Stimulated activated CD4-positive, alpha-beta T cell treated with anti-CD3 and anti-CD28 coated beads, TNF-alpha, amount 100 ng/mL, for 48 hours (primary cell): ENCODE measurements at places on chromosomes 3 and 15.

DNA sequence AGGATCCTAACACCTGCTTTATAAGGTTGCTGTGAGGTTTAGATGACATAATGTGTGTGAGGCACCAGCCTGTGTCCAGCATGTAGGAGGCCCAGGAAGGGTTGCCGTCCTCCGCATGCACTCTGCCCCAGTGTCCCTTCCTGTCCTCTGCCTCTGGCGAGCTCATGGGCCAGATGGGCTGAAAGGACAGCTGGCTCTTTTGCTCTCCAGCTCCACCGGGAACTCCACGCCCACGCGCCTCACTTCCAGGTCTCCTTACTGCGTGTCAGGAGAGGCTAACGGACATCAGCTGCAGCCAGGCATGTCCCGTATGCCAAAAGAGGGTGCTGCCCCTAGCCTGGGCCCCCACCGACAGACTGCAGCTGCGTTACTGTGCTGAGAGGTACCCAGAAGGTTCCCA, 12.2 kb downstream of the MUC20 start:
- DNase-seq = no peak

GRCh38 chr15:88376574-88377174, 90.5 kb downstream of the MRPL46 start:
- DNase-seq = no peak

DNA sequence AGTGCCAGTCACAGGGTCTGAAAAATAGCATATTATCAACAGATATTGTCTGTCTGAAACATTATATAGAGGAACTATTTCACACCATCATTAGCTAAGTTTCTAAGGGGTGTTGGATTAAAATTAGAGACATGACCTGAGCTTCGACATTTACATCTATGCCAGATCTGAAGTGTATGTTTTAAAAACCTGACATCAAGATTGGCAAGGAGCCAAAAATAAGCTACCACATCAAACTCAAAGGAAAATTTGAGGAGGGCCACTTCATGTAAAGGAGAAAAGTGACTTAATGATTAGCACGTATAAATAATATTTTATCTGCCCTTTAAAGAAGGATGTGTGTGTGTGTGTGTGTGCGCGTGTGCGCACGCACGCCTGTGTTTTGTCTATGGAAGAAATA, 752.0 kb upstream of the GRM7 start:
- DNase-seq = no peak

GRCh38 chr15:94412979-94413746, 181.8 kb downstream of the MCTP2 start:
- DNase-seq = no peak

- DNase-seq = no peak
Observed at GRCh38 chr15:97890307-97890706, 70.2 kb upstream of the ARRDC4 start.

DNA sequence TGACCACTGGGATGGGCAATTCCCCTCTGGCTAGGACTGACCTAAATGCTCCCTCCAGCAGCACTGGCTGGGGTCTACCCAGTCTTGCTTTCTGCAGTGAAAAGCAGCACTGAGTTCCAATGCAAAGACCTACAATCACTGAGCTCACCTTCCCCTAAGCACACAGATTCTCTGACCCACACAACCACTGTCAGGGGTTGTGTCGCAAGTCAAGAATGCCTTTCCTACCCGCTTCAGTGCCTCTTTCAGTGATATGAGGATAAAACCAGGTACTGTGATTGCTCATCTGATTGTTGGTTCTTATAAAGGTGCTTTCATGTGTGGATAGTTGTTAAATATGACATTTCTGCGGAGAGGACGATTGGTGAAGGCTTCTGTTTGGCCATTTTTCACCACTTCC, 345.6 kb downstream of the GAP43 start:
- DNase-seq = no peak

DNA sequence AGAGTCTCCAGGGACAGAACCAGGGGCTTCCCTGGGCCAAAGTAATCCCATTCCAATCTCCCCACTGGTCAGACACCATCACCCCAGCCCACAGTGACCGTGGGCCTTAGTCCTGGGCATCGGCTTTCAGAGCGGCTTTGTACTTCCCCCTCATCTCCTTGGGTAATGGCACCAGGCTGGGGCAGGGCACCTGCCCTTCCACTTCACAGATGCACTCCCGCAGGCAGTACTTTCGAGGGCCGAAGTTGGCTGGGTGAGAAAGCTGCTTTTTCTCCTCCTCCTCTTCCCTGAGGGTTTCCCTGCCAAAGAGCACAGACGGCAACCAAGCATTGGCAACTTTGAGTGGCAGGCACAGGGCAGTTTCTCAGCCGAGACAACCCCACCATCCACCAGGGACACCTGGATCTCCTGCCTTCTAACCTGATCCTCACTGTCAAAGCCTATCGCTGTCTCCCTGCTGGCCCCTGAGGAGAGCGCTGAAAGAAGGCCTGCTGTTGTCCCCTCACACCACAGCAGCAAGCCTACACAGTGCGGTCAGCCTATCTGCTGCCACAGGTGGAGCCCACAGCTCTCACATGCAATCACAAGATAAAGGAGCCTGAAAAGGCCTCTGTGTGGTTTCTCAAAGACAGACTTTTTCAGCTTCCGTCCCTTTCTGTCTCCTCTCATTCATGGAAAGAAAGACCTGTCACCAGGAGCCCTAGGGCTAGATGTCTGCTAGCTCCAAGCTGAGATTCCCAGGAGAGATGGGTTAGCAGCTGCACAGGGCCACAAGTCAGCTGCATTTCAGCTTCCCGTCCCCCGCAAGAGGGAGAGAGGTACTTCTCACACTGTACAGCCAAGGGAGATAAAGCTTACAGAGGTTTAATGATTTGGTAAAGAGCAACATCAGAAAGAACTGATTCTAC, 12.5 kb downstream of the MRPS25 start:
- no peak for DNase-seq

GRCh38 chr3:38397320-38397719, 50.7 kb downstream of the XYLB start:
- no peak for DNase-seq

- no peak for DNase-seq
Observed at GRCh38 chr3:115533218-115533617, 90.1 kb upstream of the GAP43 start.

GRCh38 chr15:61383421-61383820, 154.3 kb upstream of the RORA start:
- no peak for DNase-seq

- DNase-seq = no peak
Observed at GRCh38 chr15:79816571-79816970, 80.2 kb downstream of the MTHFS start.

DNA sequence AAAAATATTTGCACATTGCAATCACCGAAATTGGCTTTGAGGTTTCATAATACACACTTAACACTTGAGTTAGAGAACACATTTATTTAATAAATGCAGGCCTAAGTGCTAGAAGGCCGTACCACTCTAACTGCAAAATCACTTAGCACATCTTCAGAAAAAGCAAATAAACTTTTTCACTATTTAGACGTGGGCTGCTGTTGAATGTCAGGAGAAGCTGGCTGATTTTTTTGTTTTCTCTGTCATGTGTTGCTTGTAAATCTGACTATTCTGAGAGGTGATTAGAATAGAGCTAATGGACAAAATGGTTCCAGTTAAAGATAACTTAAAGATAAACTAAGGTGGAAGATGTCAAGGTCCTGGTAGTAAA, 265.1 kb downstream of the FOXP1 start:
- DNase-seq = no peak

GRCh38 chr3:18132991-18133390, 292.1 kb downstream of the SATB1 start:
- DNase-seq = no peak

DNA sequence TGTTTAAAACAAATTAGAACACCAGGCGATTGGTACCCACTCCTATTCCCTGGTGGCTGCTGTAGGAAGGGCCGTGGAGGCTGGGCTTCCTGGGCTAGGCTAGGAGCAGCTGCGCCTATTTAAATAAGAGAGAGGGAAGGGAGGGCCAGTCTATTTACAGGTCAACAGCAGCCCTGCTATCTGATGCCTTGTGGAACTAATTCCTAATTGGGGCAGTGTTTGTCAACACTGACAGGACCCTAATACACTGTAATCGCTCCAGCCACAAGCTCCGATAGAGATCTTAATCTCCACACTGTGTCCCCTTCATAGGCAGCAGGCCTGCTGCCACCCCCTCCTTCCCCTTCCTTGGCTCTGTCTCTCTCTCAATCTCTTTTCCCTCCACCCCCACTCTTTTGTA, 116.9 kb upstream of the SOX14 start:
- no peak for DNase-seq

DNA sequence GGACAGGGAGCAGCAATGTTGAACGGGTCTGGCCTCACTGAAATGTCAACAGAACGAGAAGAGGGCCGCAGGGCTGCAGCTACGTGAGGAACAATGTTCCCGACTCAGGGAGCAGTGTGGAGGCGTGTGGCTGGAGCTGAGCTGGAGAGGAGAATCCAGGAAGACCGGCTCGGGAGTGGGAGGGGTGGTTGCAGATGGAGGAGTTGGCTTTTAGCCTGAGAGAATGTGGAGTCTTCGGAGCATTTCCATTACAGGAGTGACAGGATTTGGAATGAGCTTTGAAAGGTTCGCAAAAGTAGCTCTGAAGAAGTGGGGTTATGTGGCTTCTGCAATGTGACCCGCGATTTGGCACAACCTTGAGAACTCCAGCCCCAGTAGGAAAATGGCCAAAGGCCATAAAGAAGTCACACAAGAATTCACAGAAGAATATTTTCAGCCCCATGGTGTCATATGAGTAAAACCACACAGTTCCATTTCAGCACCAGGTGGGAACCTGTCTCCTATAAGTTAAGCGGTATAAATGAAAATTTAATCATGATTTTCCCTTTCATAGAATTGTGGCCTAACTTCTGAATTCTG, 78.8 kb upstream of the NSMCE3 start:
- no peak for DNase-seq
